ENCODE measurements at places on chromosomes 1 and 21. TPM values are rescaled to one million over a fixed set of nuclear protein-coding genes. Genes with fewer than 3 reads are reported as not detected.

SYT2 gene
- 1.8 TPM for total RNA-seq

ETV3L gene
- total RNA-seq = 0.67 TPM

BEST4 gene
- 2.1 TPM for total RNA-seq

ESPN gene
- total RNA-seq = 54.0 TPM

CPLANE2 gene
- total RNA-seq = 16.5 TPM

VASH2 gene
- total RNA-seq = 15.8 TPM

TDRD10 gene
- total RNA-seq = not detected

TIE1 gene
- total RNA-seq = 1.2 TPM

TNFRSF1B gene
- not detected for total RNA-seq

ALPL gene
- 19.8 TPM for total RNA-seq

- no peak for DNase-seq
These were observed 73.3 kb downstream of the ADARB1 start for GRCh38 chr21:45147473-45148315.

GRCh38 chr21:35309316-35309715, 260.2 kb upstream of the RUNX1 start:
- no peak for DNase-seq

- DNase-seq = no peak
These were observed 38.1 kb upstream of the RAP1GAP start for GRCh38 chr1:21707086-21707840.

- no peak for DNase-seq
These were observed 94.7 kb upstream of the ERRFI1 start for GRCh38 chr1:8120693-8121260.

DNA sequence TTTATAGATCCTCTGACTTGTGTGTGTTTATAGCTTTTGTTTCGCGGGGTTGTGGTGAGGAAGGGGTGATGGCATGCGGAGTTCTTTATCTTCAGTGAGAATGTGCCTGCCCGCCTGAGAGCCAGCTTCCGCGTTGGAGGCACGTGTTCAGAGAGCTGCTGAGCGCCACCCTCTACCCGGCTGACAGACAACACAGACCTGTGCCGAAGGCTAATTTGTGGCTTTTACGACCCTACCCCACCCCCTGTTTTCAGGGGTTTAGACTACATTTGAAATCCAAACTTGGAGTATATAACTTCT, 14.4 kb upstream of the CD101 start:
- no peak for DNase-seq

GRCh38 chr1:230285351-230285750, 140.8 kb downstream of the PGBD5 start:
- DNase-seq = no peak

DNA sequence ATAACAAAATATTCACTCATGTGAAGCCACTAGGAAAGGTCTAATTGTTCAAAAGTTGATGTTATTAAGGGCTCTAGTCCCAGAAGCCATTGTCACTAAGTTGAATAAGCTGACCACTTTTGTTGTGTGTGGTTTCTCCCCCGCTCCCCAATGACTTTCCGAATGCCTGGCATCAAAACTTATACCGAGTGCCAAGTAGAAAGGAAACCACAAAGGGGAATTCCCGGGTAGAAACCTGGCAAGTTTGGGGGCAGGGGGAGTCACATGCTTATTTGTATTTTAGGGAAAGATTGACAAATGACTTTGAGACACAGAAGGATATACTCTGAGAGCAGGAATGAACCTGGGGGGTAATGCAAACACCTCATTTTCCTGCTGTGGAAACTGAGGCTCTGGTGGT, 154.1 kb downstream of the TGFBR3 start:
- no peak for DNase-seq

DNA sequence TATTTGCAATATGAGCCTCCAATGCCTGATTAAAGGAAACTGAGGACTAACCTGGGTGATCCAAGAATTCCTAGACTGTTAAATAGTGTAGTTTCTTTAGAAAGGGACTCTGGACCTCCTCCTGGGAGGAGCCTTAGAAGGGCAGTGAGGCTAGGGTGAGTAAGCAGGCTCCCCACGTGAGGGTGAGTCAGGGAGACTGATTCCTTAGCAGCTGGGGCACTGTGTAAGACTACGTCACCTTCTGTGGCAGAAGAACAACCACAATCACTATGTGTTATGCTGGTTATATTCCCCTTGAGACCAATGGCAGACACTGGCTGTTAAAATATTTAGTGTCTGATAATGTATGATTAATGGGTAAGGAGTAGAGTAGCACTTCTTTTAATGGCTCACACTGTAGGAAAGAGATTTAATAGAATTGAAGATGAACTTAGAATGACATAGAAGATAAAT, 53.3 kb upstream of the SYT14 start:
- DNase-seq = no peak

DNA sequence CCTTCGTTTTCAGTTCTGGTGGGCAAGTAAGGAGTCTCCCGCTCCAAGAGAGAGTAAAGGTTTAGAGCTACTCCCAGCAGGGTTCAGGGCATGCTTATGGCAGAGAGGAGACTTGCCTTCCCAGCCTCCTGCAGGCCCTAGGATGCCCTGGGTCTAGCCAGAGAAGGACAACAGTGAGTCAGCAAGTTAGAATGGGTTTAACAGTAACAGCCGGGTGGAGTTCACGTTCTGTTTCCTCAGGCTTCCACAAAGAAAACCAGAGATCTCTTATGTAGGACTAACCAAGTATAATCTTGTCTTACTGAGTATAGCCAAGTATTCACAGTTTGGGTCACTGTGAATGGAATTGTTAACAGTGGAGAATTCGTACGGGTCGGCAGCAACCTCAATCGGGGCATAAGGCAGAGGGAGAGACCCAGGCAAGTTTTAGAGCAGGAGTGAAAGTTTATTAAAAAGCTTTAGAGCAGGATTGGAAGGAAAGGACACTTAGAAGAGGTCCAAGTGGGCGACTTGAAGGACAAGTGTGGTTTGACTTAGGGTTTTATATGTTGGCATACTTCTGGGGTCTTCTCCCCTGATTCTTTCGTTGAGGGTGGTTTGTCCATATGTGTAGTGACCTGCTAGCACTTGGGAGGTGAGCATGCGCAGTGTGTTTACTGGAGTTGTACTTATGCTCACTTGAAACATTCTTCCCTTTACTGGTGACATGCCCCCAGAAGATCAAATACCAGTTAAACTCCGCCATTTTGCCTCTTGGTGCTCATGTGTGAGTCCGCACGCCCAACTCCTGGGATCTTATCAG, 4.5 kb downstream of the OVAAL start:
- no peak for DNase-seq

DNA sequence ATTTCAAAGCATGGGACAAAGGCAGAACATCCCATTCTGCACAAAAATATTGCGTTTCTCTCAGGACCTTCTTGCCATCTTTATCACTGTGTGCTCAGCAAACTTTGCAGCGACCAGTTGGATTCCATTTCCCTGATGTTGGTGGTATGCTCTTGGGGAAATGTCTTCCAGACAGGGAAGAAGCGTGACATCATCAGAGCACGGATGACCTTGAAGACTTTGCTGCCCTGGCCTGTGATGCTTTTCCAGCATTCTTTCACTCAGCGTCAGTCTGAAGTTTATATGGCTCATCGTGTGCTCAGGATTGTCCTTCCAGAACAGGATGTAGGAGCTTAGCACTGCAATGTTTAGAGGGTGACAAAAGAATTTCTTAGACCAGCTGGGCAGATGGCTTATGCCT, 131.4 kb upstream of the F3 start:
- DNase-seq = no peak

DNA sequence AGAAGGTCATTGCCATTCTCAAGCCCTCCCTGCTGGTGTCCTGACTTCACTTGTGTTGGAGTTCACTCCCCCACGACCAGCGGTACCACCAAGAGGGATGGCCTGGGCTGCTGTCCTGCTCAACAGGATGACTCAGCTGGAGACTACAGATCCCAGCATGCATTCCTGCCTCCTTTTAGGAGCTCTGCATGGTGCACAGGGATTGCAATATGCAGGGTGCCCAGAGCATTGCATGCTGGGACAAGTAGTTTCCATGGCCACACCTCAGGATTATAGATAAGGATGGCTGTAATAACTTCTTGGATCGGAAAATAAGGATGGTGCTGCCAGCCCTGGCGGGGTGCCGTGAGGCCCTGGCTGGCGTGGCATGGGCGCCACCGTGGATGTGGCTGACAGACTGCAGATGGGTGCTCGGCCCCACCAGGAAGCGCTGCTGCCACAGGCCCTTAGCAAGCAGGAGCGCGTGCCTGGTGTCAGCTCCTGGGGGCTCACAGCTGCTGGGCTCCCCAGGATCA, 150.0 kb downstream of the CASZ1 start:
- DNase-seq = no peak
